ENCODE measurements at places on chromosomes 4 and X.
A peak's percentile ranks its signal among the peaks of the same experiment; 100 is the strongest.

DNA sequence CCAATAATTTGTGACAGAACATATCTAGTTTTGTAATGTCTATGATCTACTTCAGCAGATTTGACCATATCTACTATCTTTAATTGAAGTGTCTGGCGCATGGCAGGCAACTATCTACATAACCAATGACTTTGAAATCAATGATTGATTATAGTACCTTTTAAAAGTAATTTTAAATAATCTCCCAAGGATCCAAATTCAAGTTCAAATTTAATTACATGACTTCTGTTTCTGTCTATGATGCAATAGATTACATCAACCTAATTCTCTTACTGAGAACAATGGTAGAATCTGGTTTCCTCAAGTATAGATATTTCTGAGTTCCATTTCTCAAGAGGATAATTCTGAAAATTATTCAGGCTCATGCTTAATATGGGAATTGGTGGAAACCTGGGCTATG lies 177.4 kb upstream of the IL15 start:
- no peak for DNase-seq

GRCh38 chrX:30577362-30577991 lies at the start of gene TASL:
Gene TASL (minus strand): TSS chrX:30577766. CDS start chrX:30560355, 17,411 bp downstream.
- no peak for DNase-seq

DNA sequence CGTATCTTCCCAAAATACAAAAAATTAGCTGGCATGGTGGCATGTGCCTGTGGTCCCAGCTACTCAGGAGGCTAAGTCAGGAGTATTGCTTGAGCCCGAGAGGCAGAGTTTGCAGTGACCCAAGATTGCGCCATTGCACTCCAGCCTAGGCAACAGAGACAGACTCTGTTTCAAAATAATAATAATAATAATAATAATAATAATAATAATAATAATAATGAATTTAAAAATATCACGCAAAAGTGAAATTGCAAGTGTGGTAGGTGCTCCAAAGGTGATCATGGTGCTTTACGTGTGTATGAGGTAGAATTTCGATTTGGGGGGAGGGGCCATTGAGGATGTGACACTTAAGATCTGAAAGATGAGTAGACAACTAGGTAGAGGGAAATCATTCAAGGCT lies 4.9 kb upstream of the HPSE start:
- no peak for DNase-seq

- peak; percentile 29 for DNase-seq
These were observed at the start of gene NAAA for GRCh38 chr4:75940692-75941253. Gene NAAA (minus strand): TSS chr4:75941013. CDS start chr4:75940949, 64 bp downstream.

DNA sequence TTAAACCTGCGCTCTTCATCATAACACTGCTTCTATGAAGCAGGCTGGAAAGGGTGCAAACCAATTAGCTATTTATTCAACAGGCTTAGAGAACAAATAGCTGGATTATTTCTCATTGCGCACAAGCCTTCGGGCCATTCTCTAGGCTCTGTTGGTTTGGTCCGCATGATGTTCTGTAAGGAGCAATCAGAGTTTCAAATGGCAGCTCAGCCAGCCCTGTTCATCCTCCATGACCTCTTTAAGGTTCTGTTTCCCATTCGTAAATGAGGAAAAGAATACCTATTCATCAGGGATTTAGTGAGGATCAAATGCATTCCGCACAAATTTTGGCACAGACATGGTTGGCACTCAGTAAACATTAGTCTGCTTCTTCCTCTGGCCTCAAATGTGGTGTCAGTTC lies 15.5 kb upstream of the GPM6A start:
- no peak for DNase-seq

DNA sequence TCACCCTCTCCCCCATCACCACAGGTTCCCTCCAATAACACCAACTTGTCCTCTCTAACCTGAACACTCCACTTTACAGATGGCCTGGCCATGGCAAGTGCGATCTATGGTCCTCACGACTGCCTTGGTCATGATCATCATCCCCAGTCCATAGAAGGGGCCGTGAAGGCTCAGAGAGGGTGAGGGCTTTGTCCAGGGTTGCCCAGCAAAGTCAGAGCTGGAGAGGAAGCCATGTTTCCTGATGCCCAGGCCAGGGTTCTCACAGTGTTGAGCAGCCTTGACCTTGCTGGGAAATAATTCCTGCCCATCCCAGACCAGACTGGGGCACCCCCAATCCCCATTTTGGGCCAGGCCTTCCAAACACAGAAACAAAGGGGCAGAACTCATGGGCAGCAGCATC lies 42.9 kb upstream of the MAN2B2 start:
- DNase-seq: no peak

DNA sequence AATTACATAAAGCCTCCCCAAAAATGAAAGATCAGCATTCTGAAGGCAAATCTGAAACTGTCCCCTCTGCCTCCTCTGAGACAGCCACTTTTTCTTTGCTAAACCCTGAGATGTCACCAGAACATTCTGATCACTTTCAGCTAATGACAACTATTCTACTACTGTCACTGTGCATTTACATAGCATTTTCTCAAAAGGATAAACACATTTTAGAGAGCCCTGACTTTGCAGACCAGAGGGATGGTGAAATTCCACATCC lies 72.1 kb downstream of the GATB start:
- DNase-seq: no peak

DNA sequence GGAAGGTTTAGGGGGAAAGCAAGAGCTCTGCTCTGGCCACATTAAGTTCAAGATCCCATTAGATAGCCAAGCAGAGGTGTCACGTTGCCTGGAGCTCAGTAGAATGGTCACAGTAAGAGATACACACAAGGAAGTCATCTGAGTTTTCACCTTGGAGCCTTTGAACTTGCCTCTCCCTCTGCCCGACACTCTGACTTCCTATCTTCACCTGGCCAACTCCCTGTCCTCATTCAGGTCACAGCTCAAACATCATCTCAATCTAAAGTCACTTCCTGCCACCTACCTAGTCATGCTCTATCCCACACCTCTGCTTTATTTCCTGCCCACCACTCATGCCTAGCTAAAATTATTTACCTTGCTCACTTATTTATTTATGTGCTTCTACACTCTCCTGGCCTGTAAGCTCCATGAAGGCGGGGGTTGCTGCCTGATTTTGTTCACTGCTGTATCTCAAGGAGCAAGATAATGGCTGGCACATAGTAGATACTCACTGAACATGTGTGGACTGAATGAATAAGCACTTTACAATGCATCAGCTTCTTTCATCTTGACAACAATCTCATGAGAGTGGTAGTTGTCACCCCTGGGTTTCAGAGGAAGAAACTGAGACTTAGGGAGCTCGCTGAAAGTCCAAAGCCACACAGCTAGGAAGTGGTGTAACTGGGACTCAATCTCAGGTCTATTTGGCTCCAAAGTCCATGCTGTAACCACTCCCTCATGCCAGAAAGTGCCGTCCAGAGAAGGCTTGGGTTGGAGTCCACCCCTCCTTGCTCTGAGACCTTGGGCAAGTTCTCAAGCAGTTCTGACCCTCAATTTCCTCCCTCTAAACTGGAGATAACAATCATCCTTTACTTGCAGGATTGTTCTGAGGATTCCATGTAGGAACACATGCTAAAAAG lies 40.3 kb downstream of the EFNB1 start:
- no peak for DNase-seq

GRCh38 chrX:154431341-154431740 lies 2.9 kb downstream of the ATP6AP1 start:
- DNase-seq: no peak

- DNase-seq: no peak
These were observed 135.6 kb downstream of the TSPAN5 start for GRCh38 chr4:98522636-98523395.

- DNase-seq: no peak
These were observed 125.4 kb downstream of the BCOR start for GRCh38 chrX:39972340-39972739.

GRCh38 chr4:108270466-108271450 lies 102.0 kb upstream of the LEF1 start:
- no peak for DNase-seq

DNA sequence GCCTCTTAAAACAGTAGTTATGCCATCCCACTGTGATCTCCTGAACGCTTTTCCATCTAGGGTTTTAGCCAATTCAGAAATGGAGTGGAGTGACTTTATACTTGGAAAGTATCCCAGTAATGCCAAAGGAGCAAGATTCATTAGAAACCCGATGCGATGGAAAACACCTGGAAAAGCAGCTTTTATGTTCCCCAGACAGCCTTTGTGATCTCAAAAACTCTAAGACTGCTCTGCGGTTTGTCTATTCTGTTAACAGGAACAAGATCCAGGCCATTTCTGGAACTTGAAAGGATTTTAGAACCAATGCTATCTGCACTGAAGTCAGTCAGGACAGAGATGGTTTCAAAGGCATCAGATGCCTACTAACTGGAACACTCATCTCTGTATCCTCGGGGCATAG lies 145.1 kb downstream of the APBB2 start:
- no peak for DNase-seq

DNA sequence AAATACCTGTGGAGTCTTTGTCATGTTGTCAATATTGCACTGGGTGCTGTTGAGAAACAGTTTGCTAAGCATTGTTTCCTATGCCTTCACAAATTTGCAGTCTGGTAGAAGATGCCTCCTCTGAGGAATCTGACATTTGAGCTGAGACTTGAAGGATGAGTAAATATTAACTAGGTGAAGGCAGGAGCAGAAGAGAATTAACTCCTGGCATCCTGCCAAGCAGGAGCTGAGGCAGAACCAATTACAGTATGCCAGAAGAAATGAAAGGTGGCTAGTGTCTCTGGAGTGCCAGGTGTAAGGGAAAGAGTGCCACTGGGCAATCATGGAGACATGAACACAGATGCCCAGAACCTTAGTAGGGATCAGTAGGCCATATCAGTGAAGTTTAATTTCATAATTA lies 1778.2 kb upstream of the PCDH10 start:
- DNase-seq: no peak

GRCh38 chr4:111780965-111781364 lies 364.3 kb upstream of the FAM241A start:
- no peak for DNase-seq

DNA sequence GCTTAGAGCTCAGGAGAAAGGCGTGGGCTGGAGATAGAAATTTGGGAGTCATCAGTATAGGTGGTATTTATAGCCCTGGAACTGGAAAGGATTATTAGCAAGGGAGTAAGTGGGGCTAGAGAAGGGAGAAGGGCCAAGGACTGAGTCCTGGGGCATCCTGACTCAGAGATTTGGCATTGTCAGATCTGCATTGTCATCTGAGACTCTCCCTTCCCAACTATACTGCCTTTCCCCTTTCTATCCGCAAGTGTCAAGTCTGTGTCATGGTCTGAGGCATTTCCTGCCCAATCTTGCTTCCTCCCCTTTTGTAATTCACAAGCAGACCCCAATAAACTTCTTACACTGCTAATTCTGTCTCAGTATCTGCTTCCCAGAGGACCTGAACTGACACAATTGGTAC lies 24.4 kb upstream of the SLC25A43 start:
- DNase-seq: no peak

DNA sequence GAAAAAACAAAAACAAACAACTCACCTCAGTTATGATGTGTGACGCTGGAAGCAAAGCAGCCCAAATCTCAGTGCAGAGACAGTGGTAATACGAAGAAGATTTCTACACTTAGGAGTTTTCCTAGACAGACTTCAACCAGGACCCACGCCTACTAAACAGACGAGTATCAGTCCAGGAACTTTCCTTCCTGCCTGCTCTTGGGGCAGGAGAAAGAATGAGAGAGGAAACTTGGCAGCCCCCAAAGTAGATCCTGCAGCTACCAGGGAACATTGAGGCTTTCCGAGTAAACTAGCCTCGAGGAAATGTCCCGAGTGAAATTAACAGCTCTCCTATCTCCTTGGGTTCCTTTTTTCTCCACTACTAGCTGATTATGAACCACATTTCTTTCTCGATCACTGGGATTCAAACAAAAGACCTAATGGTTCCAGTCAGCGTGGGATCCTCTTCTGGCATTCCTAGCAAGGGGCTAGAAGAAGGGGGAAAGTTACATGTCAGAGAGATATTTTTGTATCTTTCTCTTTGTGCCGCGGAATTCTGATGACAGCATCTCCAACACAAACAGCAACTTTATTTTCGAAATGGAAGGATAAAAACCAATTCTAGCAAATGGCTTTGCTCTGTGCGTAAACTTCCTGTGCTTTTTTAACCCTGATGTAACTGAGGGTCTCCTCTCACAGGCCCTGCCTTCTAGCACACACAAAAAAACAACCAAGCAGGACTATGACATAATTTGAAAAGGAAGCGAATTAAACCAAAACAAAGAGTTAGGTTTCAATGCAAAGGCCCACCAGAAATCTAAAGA lies 53.2 kb downstream of the PPM1K start:
- DNase-seq: no peak

- DNase-seq: no peak
These were observed 1798.9 kb downstream of the PCDH7 start for GRCh38 chr4:32519060-32519459.

- no peak for DNase-seq
These were observed 13.0 kb downstream of the TRAPPC2 start for GRCh38 chrX:13721371-13721770.

DNA sequence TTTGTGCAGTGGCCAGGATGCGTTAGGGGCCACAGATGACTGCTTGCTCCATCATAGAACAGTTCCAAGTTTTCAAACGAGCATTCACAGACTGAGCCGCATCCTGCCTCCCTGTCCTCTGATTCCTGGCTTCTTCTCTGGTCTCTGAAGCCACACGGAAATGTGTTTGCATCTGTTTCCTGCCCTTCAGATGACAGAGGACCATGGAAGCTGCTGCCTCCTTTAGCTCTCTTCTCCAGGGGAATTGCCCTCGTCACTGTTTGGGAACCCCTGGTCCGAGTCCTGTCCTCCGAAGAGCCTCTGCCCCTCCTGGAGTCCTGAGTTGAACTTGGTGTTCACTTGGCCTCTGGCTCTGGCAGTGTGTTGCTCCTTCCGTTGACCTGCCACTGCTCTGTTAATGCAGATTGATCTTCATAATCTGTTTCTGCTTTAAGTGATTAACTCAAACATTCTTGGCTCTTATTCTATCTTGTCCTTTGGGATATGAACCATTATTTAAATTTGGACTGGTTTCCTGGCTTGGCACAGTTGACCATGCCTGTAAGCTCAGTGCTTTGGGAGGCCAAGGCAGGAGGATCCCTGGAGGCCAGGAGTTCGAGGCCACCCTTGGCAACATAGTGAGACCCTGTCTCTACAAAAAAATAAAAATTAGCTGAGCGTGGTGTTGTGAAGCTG lies 96.0 kb downstream of the PTTG2 start:
- DNase-seq: no peak

Data from NCI-H1048 (cell line).